Dorsolateral prefrontal cortex (tissue), 122 donors: ENCODE measurements at places on chromosomes 4 and X. TPM values are rescaled to one million over a fixed set of nuclear protein-coding genes. Genes with fewer than 3 reads are reported as not detected.

PPP4R3C gene
- not detected for total RNA-seq

OTUD6A gene
- total RNA-seq: not detected

COX7B2 gene
- total RNA-seq: not detected

VSIG1 gene
- 1.1 TPM for total RNA-seq

SLC25A31 gene
- total RNA-seq: not detected
